T-helper 1 cell (primary cell): ENCODE measurements at places on chromosomes 3 and 15.

- no peak for DNase-seq
These were observed 12.9 kb downstream of the ISL2 start for GRCh38 chr15:76349301-76350070.

DNA sequence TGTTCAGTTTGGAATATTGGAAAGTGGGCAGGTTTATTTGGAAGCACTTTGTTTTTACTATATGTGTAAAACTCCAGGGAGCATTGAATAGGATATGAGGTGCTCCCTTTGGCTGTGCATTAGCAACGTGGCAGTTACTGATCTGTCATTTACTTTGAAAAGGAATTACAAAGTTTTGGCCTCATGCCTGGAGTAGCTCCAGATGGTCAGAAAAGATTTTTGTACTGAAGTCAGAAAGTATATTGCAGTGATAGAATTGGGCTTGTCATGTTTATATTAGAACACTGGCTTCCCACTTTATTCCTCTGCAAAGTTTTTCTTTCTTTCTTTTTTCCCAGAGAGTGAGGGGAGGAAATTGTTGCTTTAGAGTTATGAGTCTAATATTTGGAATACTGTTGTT is 26.1 kb downstream of the FNDC3B start:
- DNase-seq = no peak

GRCh38 chr3:44996556-44996969 is 20.5 kb downstream of the EXOSC7 start:
- DNase-seq = no peak

DNA sequence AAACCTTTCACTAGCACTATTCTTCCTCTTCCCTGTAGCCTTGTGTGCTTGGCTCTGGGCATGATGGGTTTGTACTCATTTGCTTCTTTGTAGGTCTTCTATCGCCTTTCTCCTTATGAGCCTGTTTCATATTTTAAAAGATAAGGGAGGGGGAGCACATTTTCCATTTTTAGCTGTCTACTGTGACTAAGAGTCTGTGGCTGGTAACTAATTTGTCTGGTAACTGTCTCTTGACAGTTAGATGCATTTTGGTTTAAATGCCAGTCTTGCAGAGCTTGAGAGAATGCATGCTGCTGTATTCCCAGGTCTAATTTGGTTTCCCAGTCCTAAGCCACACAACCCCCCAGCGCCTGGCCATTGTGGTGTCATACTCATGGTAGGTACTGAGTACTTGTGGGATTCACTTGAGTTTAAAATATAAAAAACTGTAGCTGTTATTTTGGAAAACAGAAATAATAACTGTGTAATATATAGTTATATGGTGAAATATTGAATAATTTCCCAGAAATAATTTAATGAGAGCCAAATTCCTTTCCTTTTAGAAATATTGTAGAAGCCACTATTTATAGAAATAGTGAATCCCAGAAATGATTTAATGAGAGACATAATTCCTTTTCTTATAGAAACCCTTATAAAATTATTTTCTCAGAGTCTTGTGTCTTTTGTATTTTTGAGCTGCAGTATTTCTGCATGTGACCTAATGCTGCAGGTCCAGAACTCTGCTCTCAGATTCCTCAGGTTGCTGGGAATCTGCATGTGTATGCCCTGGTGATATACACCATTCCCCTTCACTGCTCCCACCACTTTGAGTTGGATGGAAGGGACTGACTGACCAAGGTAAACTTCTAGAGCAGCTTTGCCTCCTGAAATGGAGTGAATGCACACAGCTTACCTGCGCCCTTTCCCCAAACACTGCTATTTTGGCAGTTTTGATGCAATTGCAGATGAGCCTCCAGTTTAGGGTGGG is 13.9 kb upstream of the GPR171 start:
- DNase-seq = no peak

- no peak for DNase-seq
These were observed 103.4 kb upstream of the MELTF start for GRCh38 chr3:197132916-197133530.

GRCh38 chr3:52245322-52246263 is at the start of gene PPM1M:
TSS of gene PPM1M (plus strand) at chr3:52245759. CDS start at chr3:52245825, 66 bp downstream.
- DNase-seq = peak; percentile 59

- DNase-seq = no peak
These were observed 43.7 kb upstream of the PRICKLE2 start for GRCh38 chr3:64268926-64269325.

DNA sequence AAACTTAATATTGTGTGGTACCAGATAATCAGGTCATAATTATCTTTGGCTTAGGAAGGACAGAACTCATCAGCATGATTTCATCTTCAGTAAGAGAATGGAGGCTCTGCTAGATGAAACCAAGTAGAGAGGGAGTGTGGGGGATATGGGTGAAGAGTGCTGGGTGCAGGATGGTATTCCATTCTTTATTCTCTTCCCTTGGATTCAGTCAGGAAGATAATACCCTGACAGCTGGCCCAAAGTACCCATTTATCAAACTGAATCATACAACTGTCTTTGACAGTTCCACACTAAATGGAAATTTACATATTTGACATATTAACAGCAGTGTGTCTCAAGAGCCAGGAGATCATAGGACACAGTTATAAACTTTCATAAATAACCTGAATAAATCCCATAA is 44.7 kb downstream of the GOLIM4 start:
- no peak for DNase-seq

DNA sequence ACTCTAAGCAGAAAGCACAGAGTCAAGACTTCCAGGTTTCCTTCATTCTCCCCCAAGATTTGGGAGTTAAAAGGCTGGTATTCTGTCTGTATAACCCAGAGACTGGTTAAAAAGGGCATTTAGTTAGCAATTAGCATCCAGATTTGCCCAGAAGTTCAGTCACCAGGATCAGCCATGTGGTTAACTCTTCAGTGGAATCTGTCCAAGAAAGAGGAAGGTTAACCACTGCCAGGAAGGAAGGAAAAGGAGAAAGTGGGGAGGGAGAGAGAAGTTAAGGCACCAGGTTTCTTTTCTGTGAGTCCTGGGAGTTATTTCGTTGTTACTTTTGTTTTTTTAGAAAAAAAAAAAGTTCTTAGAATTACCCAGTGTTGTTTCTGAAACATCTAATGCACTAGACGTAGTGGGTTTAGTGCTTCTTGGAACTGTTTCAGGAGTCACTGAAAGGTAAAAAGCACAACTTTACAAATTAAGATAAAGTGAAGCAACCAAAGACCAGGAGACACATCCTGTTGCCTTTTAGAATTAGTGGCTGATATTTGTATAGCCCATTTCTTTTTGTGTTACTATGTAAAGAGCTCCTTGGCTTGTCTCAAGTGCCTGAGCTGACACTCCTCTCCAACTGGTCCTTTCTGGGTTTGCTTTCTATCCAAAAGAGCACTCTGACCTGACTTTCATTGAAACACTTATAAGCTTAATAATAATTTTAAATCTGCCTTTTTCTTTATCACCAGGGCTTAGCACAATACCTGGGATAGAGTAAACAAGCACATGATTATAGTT is 128.6 kb downstream of the ABI3BP start:
- DNase-seq = no peak

- DNase-seq = no peak
These were observed 890.9 kb upstream of the CFAP20DC start for GRCh38 chr3:59940718-59941117.

DNA sequence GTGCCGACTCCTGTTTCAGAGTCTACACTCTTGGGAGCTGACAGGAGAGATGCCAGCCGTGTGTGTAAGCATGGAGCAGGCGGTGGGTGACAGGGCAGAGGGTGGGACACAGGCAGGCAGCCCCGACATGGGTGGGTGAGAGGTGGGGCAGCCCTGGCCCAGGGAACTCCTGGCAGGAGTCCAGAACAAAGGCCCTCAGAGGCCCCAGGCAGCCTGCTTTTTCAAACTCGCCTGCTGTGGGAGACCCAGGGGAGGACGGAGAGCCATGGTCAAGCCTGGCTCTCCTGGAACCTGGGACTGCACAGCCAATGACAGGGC is 29.3 kb upstream of the SLC41A3 start:
- DNase-seq = no peak

DNA sequence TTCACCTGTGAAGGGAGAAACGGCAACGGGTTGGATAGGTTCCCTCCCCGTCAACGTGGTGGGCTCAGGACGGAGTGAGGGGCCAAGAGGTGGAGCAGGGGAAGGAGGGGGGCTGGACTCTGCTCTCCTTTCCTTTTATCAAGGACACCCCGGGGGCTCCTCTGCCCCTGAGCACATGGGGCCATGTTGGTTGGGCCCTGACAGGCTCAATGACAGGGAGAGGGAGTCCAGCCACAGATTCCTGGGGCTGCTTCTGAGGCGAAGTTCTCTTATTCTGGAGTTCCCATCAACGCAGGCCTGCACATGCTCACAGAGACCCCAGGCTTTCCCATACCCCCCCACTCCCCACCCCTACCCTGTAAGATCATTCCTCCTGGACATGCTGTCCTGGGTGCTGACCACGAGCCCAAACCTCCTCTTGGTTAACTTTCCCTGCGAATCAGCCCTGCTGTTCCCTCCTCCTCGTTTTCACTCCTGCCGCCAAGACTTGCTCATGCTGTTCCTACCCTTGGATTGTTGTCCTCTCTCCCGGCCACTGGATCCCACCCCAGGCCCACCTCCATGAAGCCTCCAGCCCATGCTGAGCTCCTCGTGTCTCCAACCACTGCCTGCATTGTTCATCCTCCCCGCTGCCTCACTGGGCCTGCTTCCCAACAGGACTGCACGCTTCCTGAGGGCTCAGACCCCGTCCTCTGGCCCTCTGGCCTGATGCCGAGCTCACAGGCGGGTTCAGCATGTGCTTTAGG is 61.2 kb downstream of the SENP2 start:
- no peak for DNase-seq

GRCh38 chr3:50372349-50372748 is 13.0 kb upstream of the TMEM115 start:
- DNase-seq = no peak

DNA sequence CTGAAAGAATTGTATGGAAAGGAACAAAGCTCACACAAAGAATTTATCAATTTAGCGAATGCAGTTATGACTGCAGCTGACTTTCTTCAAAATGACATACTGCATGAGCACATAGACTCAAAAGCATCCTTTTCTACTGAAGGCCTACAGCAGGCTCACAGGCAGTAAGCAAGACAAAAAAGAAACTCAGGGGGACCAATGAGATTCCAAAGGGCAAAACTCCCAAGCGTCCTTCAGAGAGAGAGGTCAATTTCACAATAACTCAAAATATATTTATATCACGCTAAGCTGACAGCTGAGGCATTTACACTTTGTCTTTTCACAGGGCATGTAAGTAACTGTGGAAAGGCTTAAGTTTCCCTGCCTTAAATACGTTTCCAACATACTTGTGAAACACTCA is 427.9 kb upstream of the RASGRP1 start:
- no peak for DNase-seq

- no peak for DNase-seq
These were observed 218.0 kb downstream of the ZBBX start for GRCh38 chr3:167162083-167162482.
